ENCODE measurements at places on chromosomes 5 and 9.

GRCh38 chr9:124352616-124353015, 62.6 kb downstream of the PSMB7 start:
- no peak for DNase-seq

DNA sequence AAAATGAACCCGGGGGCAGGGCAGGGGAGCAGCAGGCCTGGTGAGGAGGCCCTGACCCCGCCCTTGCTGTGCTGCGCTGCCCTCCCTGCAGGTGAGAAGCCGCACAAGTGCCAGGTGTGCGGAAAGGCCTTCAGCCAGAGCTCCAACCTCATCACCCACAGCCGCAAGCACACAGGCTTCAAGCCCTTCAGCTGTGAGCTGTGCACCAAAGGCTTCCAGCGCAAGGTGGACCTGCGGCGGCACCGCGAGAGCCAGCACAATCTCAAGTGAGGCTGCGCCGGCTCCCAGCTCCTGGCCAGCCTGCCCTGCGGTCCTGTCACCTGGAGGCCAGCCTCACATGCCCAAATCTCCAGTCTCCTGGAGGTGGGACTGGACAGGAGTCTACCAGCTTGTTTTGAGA, 12.3 kb downstream of the GFI1B start:
- no peak for DNase-seq

DNA sequence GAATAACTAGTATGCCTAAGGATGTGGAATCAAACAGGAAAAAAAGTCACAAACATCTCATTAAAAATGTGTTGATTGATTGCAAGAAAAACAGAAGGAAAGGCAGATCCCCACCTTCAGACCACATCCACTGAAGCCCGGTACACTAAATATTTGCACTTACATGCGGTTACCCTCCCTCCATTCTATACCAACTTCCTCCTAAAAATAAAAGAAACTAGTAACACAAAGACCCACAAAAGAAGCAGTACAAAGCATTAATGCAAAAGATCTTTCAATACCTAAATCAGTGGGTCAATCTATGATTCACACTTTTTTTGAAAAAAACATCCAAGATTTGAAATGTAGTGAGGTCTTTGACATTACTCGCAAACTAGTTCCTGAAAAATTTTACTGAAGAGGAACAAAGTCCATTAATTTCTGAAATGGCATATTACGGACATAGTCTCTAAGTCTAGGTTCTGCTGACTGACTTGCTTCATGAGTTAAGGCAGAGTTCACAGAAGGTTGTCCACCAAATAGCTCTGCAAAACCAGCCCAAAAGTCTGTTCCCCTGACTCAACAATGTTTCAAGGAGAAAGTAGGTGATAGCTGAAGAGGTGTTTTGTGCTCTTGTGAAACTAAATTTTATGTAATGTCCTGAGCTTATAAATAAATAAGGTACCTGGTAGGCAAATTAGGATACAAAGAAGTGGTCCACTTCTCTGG, 100.7 kb downstream of the PAM start:
- DNase-seq, result no peak

- DNase-seq, result no peak
These were observed 71.3 kb downstream of the SH3TC2 start for GRCh38 chr5:148991566-148991965.

Measured in effector memory CD8-positive, alpha-beta T cell (primary cell).